Activated T-helper 1 cell treated with Interleukin-2 at 50 U/mL for 16 hours (primary cell): ENCODE measurements at places on chromosomes 6 and 20.
A peak's percentile ranks its signal among the peaks of the same experiment; 100 is the strongest.

- no peak for DNase-seq
Measured at GRCh38 chr6:41275489-41275888, 11.0 kb downstream of the TREM1 start.

DNA sequence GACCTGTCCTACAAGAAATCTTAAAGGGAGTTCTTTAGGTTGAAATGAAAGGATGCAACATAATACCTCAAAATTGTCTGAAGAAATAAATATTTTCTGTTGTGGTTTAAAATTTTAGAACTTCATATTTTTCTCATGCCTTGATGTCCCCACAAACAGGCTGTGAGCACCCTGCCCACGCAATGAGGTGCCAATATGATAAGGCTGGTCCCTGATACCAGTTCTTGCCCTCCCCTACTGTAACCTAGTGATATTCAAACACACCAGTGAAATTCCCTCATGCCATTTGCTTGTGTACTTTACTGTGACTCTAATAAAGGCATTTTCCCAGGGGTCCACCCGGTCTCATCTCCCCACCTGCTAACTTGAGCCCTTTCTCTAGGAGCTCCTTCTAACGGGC is 67.3 kb upstream of the SIRPG start:
- DNase-seq, result no peak

DNA sequence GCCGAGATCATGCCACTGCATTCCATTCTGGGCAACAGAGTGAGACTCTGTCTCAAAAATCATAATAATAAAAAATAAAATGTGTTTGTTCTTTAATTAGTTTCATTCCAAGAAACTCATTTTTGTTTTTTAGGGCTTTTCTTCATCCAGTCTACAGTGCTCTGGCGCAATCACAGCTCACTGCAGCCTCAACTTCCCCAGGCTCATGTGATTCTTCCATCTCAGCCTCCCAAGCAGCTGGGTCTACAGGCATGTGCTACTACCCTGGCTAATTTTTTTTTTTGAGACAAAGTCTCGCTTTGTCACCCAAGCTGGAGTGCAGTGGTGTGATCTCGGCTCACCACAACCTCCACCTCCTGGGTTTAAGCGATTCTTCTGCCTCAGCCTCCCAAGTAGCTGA is 143.6 kb upstream of the JARID2 start:
- no peak for DNase-seq

DNA sequence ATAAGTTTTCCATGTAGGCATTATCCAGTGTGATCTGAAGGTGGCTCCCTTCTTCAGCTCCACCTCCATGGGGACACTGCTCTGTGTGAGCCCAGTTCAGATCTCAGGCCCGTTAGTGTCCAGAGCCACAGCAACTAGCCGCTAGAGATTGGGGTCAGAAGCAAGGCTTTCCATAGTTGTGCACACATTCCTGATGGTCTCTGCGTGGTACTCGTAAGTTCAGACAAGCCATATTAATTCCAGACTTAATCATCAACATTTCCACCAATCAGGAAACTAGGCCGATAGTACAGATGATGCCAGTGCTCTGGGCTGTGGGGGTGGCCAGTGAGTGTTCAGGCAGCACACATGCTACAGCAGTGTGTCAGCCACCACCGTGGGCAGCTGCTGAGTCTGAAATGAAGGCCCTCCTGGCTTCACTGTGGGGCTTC is 17.5 kb upstream of the SYNCRIP start:
- no peak for DNase-seq

- DNase-seq, result no peak
Measured at GRCh38 chr20:17747431-17747846, 47.7 kb downstream of the BANF2 start.

DNA sequence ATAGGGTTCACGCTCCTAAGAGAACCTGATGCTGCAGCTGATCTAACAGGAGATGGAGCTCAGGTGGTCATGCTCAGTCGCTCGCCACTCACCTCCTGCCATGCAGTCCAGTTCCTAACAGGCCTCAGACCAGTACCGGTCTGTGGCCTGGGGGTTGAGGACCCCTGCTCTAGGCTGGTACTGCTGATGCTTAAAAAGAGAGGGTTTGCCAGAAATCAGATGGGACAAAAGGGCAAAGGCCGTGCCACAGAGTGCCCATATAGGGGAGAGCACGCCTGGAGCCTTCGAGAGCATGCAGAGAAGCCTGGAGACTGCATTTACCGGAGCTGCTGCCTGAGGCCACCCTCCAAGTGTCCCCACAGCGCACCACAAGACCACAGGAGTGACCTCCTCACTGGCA is 75.5 kb downstream of the PTPN1 start:
- DNase-seq, result no peak

GRCh38 chr6:13868236-13868635 is 53.9 kb upstream of the MCUR1 start:
- no peak for DNase-seq

- DNase-seq, result no peak
Measured at GRCh38 chr20:51172558-51173428, 149.9 kb upstream of the KCNG1 start.

DNA sequence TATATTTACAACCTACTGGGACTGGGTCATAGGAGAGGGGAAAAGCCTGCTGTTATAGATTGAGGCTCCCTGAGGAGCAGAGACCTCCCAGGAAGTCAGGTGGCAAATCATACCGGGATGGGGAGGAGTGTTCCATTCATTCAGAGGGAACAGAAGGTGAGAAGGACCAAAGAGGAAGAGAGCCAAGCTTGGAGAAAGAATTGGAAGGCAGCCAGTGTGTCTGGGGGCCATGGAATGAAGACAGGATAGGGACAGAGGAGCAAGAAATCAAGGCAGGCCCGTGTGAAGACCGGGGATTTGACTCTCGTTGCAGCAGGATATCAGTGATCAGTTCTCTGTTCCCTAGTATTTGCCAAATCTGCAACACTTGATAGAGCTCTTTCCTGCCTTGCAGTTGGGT is 5.7 kb upstream of the ZNF217 start:
- no peak for DNase-seq

DNA sequence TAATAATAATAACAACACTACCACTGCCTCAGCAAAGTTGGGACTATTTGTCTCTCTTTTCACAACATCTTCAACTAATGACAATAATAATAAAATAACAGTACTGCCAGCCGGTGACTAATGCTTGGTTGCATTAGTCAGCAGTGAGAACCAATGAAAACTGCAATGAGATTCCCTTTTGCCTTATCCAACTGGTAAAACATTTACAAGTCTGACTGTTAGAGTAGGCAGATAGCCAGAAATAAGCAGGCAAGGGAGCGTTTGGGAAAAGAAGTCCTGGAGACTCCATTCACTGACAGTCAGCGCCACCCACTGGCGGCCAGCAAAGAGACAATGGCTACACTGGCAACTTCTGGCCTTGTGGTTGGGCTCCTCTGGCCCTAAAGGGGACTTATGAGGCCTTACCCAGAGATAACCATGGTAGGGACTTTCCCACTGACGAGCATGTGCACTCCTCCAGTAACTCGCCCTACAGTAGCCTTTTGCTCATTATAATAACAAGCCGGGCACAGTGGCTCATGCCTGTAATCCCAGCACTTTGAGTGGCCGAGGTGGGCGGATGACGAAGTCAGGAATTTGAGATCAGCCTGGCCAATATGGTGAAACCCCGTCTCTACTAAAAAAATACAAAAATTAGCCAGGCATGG is 3.4 kb upstream of the NSFL1C start:
- no peak for DNase-seq

- DNase-seq, result no peak
Measured at GRCh38 chr20:51910321-51911050, 108.2 kb upstream of the SALL4 start.

- DNase-seq, result no peak
Measured at GRCh38 chr6:44397424-44398164, 10.1 kb downstream of the CDC5L start.

GRCh38 chr6:105094133-105094640 is 85.6 kb downstream of the POPDC3 start:
- DNase-seq, result no peak

GRCh38 chr6:20400456-20401204 is 1.0 kb upstream of the E2F3 start:
- no peak for DNase-seq

- no peak for DNase-seq
Measured at GRCh38 chr6:34005901-34006531, 139.9 kb downstream of the GRM4 start.

- no peak for DNase-seq
Measured at GRCh38 chr20:38032585-38033329, 499 bp downstream of the TTI1 start.

- DNase-seq, result peak; percentile 24
Measured at GRCh38 chr6:41278699-41279405, 7.6 kb downstream of the TREM1 start.

GRCh38 chr6:169974663-169975062 is 223.2 kb downstream of the ERMARD start:
- DNase-seq, result no peak

GRCh38 chr6:113526995-113527394 is 330.1 kb upstream of the MARCKS start:
- DNase-seq, result no peak

GRCh38 chr6:63452125-63452524 is 120.2 kb upstream of the LOC128125822 start:
- no peak for DNase-seq

- DNase-seq, result no peak
Measured at GRCh38 chr20:22470620-22471026, 113.7 kb downstream of the FOXA2 start.

GRCh38 chr20:36604952-36605398 is 604 bp upstream of the RAB5IF start:
- DNase-seq, result peak; percentile 19

DNA sequence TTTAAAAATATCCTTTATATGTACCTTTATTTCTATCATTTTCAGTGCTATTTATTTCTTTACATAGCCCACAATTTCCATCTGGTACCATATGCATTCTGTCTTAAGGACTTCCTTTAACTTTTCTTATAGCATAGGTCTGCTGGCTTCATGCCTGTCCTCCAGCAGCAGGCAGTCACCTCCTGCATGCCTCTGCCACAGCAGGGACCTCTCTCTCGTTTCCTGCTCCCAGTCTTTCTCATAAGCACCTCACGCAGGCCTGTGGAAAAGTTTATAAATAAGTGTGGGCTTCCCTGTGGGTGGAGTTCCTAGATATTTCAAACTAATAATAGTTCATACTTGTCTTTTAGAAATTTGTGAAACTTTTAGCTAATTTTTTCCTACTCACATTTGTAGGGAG is 133.9 kb downstream of the KCNQ5 start:
- no peak for DNase-seq

DNA sequence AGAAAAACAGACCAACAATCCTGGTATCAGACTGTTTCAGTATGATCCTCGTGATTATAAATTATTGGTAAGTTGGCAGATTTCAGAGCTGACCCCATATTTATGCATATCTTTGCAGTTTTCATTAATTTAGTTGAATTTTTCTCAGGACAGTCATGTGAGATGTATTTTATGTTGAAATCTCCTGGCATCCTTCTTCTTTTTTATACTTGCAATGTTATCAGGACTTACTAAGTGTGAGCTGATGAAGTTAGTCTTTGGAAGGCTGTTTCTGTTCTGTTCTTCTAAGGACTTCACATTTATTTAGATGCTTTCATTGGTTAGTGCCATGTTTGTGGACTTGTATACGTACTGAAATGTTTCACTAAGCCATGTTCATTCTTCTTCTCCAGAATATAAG is 17.2 kb downstream of the SMPDL3A start:
- DNase-seq, result no peak

DNA sequence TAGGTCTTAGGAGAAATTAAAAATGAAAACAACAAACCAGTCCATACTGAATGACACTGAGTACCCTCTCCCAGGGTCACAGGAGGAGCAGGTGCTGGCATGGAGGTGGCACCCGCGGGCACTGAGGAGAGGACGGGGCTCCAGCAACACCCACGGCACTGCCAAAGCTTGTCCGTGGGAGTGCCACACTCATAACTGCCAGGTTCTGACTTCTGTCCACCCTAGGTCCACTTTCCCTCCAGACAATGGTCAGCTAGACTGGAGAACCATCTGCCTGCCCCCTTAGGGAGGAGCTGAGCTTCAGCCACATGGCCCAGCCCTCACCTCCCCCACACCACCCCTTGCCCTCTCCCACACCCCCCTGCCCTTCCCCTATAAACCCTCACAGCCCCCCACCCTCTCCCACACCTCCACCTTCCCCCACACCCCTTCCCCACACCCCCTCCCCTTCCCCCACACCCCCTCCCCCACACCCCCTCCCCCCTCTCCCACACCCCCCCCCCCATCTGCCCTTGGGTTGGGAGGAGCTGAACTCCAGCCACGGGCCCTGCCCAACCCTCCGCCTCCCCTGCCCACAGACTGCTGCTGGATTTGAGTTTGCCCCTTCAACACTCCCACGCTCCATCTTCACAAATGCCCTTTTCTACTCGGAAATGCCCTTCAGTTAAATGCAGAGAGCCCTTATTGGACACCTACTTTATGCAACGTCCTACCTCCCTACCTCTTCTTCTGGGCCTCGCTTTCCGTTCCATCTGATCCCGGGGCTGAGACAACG is 129.6 kb downstream of the TAF4 start:
- DNase-seq, result no peak

DNA sequence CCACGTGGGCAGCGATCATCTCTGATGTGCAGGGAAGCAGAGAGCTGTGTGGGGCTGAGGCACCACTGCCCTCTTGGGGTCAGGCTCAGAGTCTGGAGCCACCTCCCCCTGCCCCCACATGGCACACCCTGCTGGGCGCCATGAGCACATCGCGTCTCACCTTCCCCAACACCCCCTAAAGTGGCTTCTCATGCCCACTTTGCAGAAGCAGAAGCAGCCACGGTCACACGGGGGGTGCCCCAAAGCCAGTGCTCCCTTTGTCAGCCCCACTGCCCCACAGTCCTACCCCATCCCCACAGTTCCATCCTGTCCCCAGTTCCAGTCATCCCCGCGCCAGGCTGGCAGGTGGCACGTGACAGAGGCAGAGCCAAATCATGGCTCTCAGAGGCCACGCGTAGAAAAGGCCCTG is 19.5 kb downstream of the SDCBP2 start:
- no peak for DNase-seq

DNA sequence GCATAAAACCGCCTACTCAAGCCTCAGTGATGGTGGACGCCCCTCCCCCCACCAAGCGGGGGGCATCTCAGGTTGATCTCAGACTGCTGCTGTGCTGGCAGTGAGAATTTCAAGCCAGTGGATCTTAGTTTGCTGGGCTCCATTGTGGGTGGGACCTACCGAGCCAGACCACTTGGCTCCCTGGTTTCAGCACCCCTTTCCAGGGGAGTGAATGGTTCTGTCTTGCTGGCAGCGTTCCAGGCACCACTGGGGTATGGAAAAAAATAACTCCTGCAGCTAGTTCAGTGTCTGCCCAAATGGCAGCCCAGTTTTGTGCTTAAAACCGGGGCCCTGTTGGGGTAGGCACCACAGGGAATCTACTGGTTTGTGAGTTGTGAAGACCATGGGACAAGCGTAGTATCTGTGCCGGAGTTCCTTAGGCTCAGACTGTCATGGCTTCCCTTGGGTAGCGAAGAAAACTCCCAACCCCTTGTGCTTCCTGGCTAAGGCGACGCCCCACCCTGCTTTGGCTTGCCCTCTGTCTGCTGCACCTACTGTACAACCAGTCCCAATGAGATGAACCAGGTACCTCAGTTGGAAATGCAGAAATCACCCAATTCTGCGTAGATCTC is 1334.5 kb upstream of the ADGRB3 start:
- DNase-seq, result no peak

- no peak for DNase-seq
Measured at GRCh38 chr6:144087789-144088426, 7.5 kb downstream of the SF3B5 start.

- no peak for DNase-seq
Measured at GRCh38 chr6:134057478-134057877, 5.1 kb upstream of the SLC2A12 start.
